Foreskin fibroblast (primary cell): ENCODE measurements at places on chromosomes 7 and 10.

GRCh38 chr10:132516771-132517725, 20.5 kb upstream of the INPP5A start:
- peak; percentile 98 for DNase-seq

GRCh38 chr7:47225387-47226131, 356.4 kb downstream of the TNS3 start:
- peak; percentile 58 for DNase-seq

GRCh38 chr10:76112826-76113150, 681.4 kb downstream of the LRMDA start:
- DNase-seq = no peak

- no peak for DNase-seq
Measured at GRCh38 chr10:109744020-109744419, 179.3 kb downstream of the XPNPEP1 start.

DNA sequence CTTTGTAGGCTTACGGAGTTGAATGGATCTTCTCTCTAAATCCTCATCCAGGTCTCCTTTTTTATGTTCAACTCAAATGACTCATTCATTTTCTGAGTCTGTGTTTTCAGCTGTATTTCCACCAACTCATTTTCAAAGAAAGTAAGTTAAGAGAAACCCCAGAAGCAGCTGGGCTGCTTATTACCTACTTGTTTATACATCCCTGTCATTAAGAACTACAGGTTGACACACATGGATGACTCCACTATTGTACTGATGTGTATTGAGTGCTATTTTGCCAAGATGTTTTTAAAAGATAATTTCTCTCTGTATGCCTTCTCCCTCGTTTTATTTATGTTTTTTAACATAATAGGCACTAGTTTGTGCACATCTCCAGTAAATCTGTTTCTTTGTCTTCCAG, 41.9 kb downstream of the DGKI start:
- no peak for DNase-seq
